NCI-H460 (cell line): ENCODE measurements at places on chromosomes 3 and 15.

- DNase-seq, result no peak
These were observed 87.8 kb upstream of the UBE2E2 start for GRCh38 chr3:23115171-23115877.

- no peak for DNase-seq
These were observed 39.6 kb downstream of the SLCO2A1 start for GRCh38 chr3:133989936-133990702.

DNA sequence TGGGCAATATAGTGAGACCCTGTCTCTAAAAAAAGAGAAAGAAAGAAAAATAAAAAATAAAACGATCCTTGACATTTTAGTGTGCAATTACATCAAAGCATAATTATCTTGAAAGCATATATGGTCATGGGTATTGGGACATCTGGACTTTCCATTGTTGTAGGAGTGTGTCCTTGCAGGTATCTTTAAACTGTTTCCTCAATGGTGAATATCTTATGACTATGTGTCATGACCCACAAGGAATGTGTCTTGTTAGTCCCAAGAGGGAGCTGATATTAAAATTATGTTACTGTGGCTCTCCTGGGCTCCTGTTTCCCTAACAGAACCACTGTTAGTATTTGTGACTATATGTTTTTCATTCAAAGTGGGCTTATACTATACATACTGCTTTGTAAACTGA is 26.6 kb downstream of the EIF1B start:
- DNase-seq, result no peak

- DNase-seq, result no peak
These were observed 278.3 kb downstream of the CHL1 start for GRCh38 chr3:474828-475227.
